Stimulated activated CD4-positive, alpha-beta T cell treated with anti-CD3 and anti-CD28 coated beads, TNF-alpha, amount 100 ng/mL, for 48 hours (primary cell): ENCODE measurements at places on chromosomes 12 and 14.

DNA sequence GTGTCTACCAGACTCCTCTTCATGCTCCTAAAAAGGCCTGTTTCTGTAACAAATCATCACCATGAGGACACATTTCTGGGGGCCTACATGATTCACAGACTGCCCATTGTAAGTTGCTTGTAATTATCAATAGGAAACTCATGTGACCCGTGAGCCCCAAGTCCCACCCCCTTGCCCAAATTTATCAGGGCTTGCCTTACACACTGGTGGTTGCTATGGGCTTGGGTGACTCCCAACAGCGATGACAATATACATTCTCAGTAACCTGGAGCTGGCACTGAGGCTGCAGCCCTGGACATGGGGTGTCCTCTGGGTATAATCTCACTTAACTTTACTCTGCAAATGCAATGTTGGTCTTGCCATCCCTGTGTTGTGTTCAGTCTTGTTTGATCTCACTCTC, 149.2 kb downstream of the NRXN3 start:
- DNase-seq, result no peak

DNA sequence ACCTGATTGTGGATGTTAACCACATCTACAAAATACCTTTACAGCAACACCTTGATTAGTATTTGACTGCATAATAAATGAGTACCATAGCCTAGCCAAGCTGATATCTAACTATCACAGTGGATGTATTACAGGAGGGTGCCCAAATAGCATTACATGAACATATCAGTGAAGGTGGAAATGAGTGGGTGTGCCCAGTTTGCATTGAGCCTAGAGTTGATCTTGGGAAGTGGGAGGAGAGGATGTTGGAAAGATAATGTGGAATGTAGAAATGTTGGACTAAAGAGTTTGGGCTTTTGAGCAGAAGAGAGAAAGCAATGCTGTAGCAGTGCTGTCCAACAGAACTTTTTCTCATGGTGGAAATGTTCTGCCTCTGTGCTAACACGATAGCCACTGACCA, 98.9 kb downstream of the ANO6 start:
- DNase-seq, result no peak

GRCh38 chr14:49933128-49933527, 40.2 kb downstream of the ARF6 start:
- no peak for DNase-seq

GRCh38 chr14:82126006-82126405, 592.4 kb upstream of the SEL1L start:
- DNase-seq, result no peak

GRCh38 chr14:56422703-56423213, 156.8 kb upstream of the TMEM260 start:
- DNase-seq, result no peak

DNA sequence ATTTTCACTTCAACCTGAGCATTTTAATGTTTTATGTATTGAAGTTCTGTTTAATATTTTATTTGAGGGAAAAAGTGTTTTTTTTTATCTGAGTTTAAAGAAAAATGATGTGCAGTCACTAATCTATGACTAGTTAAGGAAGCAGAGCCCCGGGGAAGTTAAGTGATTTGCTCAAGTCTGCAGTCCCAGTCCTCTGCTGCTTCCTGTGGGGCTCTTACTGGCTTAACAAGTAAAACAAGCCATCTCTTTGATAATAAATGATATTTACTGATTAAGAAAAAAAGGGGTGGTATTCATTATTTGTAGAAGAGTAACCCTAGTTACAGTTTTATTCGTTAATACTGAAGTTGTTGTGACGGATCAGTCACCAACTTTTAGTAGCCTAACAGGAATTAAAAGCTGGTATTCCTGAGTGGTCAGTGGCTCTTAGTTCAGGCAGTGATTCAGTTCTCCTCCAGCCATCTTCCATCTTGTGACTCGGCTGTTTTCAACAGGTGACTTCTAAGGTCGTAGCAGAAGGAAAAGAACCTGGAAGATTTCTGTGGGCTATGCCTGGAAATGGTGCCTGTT, 21.7 kb downstream of the BICDL1 start:
- no peak for DNase-seq

DNA sequence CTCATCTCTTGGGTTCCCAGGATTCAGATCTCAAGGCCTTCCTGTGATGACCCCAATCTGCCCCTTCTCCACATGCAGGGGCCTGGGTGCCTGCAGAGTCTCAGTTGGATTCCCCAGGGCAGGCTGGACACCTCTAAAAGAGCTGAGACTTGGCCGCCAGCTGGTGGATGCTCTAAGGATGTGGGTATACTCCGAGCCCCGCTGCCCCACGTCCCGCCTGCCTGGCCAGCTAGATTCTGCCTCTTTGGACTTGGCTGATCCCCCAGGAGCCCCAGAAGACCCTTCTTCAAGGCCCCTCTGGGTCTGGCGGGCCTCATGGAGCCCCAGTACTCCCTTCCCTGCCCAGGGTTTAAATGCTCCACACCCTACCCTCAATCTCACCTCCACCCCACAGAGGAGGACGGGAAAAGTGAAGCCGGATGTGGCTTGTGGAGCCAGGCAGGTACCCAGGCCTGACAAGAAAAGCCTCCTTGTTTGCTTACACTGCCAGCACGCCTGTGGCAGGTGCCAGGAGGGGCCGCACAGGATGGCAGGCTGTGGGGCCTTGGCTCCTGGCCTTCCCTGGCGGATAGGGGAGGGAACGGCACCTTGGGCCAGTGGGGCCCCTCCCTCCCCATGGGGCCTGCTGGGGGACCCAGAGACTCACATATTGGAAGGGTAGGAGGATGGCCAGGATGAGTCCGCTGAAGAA, 15.1 kb downstream of the FAIM2 start:
- DNase-seq, result no peak

- no peak for DNase-seq
Measured at GRCh38 chr12:66550626-66551025, 128.2 kb downstream of the GRIP1 start.

- DNase-seq, result no peak
Measured at GRCh38 chr12:82415402-82415801, 57.1 kb downstream of the METTL25 start.

DNA sequence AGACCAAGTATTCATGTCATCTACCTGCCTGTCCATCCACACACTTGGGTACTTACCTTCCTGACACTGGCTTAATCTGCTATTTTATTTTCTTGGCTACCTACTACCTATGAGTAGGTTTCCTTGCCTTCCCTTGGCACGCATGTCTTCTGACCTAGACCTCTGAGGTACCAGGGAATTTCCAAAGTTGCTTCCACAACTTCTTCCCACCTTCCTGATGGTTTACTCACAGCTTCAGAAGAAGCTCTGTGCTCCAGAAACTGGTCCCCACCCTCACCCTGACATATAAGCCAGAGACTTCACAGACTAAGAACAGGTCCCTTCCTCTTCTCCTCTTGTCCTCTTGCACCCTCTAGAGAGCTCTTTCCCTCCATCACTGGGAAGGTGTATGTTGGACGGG, 35.7 kb upstream of the DDX11 start:
- DNase-seq, result no peak

DNA sequence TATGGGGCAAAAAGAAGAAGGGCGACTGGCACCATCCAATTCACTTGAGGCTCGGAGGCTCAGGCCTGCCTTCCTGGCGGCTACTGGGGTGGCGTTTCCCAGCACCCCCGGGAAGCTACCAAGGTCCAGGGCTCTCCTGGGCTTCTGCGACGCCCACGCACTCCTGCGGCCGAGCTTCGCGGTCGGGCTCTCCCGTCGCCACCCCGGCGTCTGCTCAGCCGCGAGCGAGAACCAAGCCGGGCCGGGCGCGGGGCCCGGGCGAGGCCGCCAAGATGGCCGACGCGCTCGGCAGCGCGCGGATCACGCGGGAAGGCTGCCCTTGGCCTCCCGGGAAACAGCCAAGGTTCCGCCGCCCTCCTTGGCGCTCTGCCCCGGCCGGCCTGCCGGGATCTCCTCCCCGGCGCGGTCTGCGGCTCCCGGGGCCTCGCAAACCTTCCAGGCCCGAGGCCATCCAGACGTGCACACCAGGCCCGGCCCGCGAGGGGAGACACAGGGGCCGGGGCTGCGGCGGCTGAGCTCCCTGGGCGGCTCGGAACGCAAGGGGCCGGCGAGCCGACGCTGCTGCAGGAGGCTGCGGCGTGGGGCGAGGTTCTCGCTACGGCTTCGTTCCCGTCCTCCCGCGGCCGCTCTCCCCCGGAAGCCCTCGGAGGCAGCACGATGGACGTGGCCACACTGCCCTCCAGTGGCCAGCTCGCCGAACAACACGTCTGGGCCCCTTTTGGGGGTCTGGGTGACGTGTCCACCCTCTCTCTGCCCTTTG, 23.5 kb upstream of the ZFP36L1 start:
- peak; percentile 87 for DNase-seq

- no peak for DNase-seq
Measured at GRCh38 chr14:96229315-96229714, 24.7 kb downstream of the BDKRB2 start.

GRCh38 chr12:77377116-77377515, 311.7 kb upstream of the E2F7 start:
- DNase-seq, result no peak

- no peak for DNase-seq
Measured at GRCh38 chr14:53537422-53538315, 384.5 kb upstream of the DDHD1 start.

DNA sequence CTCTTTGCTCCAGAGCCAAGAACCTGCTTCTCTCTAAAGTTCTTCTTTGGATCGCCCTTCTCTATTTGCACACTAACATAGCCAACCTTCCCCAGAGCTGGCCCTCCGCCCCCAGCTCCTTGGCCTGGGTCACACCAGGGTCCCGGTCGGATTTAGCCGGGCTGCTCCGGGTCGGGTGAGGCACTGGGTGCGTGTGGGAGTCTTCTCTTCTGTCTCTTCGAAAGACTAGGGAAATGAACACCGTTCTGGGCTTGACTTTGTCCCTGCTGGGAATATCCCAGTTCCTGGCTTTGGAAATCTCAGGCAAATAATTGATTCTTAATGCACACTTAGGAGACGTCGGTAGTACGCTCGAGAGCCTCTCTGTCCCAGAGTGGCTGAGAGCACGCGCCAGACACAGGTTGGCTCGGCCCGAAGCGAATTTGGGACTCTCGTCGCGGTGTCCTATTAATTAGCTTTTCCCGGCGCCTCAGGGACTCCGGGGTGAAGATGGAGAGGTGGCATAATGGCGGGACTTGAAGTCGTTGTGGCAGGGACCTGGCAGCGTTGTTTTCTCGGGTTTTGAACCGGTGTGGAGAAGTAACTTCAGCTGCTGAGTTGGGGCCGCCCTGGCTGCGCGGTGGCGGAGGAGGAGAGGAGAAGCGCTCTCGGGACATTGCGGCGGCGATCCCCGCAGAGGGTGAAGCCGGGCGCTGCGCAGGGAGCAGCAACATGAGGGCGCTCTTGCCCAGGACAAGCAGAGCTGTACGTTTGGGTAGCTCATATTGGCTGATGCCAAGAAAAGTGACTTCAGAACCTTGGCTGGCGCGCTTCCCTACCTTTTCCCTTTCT, 7.5 kb downstream of the FOXG1 start:
- no peak for DNase-seq

GRCh38 chr12:92466391-92467305, 236.1 kb upstream of the PLEKHG7 start:
- DNase-seq, result no peak

DNA sequence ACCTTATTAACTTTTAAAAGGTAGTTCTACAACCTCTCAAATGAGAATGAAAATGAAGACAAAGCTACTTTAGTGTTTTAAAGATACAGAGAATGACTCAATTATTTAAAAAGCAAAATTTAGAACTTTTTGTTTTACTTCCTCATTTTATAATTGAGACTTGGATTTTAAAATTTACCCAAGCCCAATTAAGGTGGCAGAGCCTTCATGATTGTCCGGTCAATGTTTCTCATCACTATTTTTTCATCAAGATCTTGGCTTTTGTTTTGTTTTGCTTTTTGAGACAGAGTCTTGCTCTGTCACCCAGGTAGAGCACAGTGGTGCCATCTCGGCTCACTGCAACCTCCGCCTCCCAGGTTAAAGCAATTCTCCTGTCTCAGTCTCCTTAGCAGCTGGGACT, 32.7 kb downstream of the PPP4R3A start:
- DNase-seq, result no peak

DNA sequence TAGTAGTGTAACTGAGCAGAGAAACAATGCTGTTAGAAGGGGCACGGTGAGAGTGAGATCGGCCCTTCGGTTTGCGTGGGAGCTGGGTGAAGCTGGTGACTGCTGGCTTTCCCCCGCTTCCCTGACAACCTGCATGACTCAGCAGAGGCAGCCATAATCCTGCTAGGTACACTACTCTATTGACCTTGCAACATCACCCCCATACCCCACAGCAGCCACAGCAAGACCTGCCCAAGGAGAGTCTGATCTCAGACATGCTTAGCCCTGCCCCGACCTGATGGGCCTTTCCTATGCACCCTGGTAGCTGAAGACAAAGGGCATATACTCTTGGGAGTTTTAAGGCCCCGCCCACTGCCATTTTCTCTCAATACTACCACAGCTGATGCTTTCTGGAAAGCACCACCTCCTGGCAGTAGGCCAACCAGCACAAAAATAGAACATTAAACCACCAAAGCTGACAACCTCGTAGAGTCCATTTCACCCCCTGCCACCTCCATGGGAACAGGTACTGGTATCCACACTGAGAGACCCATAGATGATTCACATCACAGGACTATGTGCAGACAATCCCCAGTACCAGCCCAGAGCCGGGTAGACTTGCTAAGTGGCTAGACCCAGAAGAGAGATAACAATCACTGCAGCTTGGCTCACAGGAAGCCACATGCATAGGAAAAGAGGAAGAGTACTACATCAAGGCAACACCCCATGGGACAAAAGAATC, 75.9 kb upstream of the RGS6 start:
- no peak for DNase-seq

DNA sequence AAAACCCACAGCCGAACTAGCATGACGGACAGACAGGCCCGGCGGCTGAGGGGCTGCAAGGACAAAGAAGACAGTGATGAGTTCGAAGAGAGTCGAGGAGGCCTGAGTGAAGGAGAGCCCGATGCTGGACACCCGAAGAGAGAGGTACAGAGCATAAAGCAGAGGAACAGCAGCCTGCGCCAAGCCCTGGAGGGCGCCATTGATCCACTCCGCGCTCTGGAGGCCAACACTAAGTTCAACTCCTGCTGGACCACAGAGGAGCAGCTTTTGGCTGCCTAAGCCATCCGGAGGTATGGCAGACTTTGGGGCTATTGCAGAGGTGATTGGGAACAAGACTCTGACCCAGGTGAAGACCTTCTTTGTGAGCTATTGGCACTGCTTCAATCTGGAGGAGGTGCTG, 7.8 kb upstream of the PLXNC1 start:
- DNase-seq, result peak; percentile 27

GRCh38 chr12:14770496-14771461, 32.5 kb downstream of the WBP11 start:
- peak; percentile 90 for DNase-seq

GRCh38 chr12:129428240-129428936, 475.4 kb downstream of the TMEM132D start:
- no peak for DNase-seq

DNA sequence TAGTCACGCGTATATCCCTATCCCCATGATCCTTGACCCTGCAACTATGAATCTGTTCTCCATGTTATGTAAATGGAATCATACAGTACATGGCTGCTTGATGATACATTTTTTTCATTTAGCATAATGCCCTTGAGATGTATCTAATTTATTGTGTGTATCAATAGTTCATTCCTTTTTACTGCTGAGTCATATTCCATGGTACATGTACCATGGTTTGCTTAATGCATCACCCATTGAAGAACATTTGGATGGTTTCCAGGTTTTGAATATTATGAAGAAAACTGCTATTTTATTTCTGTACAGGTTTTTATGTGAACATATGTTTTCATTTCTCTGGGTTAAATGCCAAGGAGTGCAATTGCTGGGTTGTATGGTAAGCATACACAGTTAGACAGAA, 4.0 kb upstream of the RNASE10 start:
- no peak for DNase-seq
